ENCODE measurements at places on chromosomes 4 and X.

DNA sequence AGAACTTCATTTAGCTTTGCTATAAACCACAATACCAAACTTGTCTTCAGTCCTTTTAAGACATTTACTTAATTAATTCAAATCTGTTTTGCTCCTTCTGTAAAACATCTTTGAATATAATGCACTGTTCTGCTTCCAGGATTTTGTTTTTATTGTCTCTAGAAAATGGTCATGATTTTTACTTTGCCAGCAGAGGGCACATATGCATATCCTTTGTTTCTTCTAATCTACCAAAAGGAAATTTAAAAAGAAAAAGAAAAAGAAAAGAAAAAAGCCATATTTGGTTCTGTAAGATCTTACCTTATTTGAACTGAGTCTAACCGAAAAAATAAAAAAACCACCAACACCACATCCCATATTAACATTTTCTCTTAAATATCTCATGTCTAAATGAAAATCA, 101.9 kb upstream of the CCSER1 start:
- DNase-seq = no peak

GRCh38 chr4:112001041-112001440, 144.2 kb upstream of the FAM241A start:
- no peak for DNase-seq

- DNase-seq = no peak
These were observed 83.0 kb downstream of the MAB21L2 start for GRCh38 chr4:150664935-150665334.

- no peak for DNase-seq
These were observed 97.1 kb upstream of the KLF3 start for GRCh38 chr4:38566806-38567398.

- no peak for DNase-seq
These were observed 260.5 kb upstream of the FAT1 start for GRCh38 chr4:186984105-186984644.

- DNase-seq = no peak
These were observed 267.8 kb downstream of the CHIC1 start for GRCh38 chrX:73830489-73831414.

DNA sequence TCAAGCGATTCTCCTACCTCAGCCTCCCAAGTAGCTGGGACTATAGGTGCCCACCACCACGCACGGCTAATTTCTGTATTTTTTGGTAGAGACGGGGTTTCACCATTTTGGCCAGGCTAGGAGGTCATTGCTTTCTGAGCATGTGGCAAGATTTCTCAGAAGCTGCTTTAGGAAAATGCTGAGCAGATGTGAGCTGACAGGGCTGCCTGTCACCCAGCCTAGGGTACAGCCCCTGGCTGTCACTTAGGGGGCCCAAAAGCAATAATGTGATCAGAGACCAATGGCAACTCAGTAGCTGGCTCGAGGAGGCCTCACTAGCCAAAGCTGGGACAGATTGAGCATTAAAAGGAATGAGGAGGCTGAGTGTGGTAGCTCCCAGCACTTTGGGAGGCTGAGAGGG, 64.8 kb downstream of the TNIP2 start:
- no peak for DNase-seq

GRCh38 chrX:68648960-68649359, 1.5 kb downstream of the STARD8 start:
- DNase-seq = no peak

GRCh38 chr4:94219402-94219801, 11.7 kb downstream of the SMARCAD1 start:
- DNase-seq = no peak

- no peak for DNase-seq
These were observed 91.2 kb downstream of the ARHGAP10 start for GRCh38 chr4:147823130-147823529.

GRCh38 chr4:140641789-140642439, 73.2 kb upstream of the UCP1 start:
- DNase-seq = no peak

DNA sequence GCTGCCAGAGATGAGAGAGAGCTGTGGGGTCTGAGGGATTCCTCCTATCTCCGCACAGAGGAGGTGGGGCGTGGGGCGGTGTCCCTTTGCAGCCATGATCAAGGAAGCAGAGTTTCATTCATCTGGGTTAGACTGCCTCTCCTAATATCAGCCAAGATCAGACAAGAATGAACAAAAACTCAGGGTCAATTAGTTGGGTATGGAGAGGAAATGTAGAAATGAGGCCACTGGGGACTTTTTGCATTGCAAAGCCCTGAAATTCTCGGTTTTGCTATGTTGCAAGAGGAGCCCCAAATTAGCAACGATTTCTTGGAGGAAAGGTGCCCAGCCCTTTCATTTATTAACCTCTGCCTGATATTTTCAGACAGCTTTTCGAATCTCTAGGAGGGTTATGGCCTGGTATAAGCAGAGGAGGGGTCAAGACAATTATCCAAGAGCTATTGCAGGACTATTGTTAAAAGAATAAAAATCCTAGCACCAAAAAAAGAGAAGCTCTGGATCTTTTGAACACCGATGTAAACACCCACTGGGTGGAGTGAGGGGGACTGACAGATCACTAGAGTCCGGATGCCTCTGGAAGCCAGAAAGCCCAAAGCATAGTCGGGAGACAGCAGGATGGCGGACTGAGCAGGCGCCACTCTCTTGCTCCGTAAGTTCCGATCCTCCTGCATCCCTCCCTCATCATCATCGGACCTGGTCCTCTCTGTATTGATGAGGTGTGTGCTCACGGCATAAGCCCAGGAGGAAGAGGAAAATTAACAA, 34.4 kb upstream of the ACSL1 start:
- no peak for DNase-seq

- DNase-seq = no peak
These were observed 38.5 kb downstream of the HPGD start for GRCh38 chr4:174483792-174484191.

GRCh38 chr4:54333657-54334056, 104.6 kb downstream of the PDGFRA start:
- no peak for DNase-seq

DNA sequence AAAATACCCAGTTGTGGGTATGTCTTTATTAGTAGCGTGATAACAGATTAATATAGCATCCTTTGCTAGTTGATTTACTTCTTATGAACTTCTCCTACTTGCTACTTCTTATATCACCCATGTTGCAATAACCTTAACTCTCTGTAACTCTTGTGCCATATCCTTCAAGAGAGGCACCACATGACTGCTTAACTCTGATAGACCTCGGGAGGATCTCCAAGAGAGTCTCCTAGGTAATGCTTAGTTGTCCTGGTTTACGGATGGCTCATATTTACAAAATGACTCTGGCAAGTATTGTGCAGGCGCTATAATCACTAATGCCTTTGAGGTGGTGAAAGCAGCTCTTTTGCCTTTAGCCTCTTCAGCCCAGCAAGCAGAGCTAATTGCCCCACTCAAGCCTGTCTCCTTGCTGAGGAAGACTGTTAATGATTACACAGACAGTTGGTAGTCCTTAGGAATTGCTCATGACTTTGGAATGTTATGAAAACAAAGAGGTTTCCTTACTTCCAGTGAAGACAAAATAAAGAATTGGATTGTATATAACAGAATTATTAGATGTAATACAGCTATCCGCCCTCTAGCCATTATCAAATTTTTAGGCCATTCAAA, 1305.8 kb downstream of the PCDH7 start:
- no peak for DNase-seq

DNA sequence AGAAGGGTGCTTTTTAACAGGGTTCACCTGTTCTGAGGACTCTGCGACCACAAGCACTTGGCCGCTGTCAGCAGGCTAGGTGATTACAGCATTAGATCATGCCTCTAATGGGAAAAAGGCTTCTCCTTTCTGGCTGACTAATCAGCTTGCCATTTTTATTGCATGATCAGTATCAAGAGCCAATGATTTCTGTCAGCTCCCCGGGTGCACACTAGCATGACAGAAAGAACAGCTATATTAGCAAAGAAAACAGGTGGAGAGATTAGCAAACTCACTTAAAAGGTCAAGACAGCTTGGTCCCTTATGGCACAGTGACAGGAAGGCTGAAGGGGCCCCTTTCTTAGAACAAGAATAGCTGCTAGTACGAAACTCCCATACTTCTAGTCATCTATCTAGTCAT, 170.0 kb downstream of the SMIM20 start:
- DNase-seq = no peak

DNA sequence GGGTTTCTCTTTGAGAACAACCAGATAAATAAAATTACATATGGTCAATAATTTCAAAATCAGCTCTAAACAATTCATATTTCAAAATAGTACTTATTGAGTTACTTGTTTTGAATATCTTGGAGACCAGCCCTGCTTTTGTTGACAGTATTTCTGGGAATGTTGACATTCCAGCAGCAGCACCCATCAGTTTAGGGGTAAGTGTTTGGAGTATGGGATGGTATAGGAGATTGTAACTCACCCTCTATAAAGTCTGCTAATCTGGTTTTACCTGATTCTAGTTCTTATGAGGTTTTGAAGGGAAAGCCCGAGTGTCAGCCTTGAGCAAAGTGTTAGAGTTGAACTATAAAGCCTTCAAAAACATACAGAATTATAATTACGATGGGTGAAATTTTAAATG, 139.2 kb upstream of the ANKRD50 start:
- DNase-seq = no peak

- no peak for DNase-seq
These were observed 3.0 kb downstream of the ATP8A1 start for GRCh38 chr4:42653626-42654560.

DNA sequence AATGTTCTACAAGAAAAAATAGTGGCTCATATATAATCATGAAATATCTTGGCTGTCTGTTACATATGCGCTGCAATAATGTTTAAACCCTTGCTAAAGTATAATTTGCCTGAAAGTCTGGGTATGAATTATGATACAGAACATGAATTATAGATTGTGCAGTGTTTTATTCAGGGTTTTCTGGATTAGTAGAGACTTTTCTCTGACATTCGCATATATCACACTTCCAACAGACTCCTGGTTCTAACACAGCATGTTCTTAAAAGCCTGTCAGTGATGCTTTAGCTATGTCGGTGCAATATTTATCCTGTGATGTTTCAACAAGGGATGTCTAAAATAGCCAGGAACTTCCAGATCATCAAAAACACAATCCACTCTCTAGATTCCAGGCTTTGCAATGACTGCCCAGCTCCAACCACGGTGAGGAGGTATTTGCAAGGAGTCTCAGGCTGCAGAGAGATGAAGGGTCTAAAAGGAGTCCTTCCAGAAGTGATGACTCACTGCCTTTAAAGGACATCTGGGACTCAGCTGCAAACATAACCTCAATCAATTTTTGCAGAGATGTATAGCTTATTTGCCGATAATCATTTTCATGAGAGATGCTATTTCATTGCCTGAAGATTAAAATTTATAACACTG, 69.4 kb downstream of the RWDD4 start:
- no peak for DNase-seq
